Breast epithelium (tissue), 4 donors: ENCODE measurements at places on chromosomes 4 and X. TPM values are rescaled to one million over a fixed set of nuclear protein-coding genes. Genes with fewer than 3 reads are reported as not detected.
A peak's percentile ranks its signal among the peaks of the same experiment; 100 is the strongest.

DNA sequence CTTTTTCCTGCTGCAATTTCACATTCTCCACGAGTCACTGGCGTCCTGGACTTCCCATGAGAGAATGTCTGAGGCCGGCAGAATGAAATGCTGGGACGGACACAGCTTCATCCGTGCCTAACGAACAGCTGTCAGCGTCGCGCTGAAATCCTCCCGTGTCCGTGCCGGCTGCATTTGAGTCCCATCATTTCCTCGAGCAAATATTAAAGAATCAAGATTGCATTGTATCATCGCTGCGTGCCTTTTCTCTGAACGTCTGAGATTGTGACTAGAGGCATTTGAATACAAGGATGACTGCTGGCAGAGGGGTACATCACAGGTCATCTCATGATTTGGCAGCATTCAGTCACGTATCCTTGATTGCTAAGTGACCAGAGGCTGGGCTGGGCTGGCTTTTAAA lies 279.9 kb downstream of the ASMT start:
- no peak for DNase-seq

DNA sequence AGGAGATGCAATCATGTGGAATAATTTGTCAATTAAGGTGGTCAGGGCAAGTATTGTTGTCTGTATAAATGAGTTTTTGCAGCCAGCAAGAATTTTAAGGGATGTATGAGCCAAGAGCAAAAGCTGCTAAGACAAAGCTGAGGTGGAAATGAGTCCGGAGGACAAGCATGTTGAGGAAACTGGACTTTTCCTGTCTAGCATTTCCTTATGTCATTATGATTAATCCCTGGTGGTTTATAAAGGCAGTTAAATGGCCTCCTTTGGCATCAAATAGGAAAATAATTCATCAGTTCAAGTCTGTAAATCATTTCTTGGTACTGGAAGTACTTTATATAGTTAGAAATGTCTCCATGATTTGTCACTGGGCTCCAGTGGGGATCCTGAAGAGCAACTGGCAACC lies 61.6 kb upstream of the TEX13A start:
- DNase-seq: no peak

- DNase-seq: no peak
These were observed 408.8 kb upstream of the F9 start for GRCh38 chrX:139121616-139122286.

- no peak for DNase-seq
These were observed 65.7 kb downstream of the GATB start for GRCh38 chr4:151694961-151695720.

- no peak for DNase-seq
These were observed 137.9 kb upstream of the S100G start for GRCh38 chrX:16511796-16512776.

DNA sequence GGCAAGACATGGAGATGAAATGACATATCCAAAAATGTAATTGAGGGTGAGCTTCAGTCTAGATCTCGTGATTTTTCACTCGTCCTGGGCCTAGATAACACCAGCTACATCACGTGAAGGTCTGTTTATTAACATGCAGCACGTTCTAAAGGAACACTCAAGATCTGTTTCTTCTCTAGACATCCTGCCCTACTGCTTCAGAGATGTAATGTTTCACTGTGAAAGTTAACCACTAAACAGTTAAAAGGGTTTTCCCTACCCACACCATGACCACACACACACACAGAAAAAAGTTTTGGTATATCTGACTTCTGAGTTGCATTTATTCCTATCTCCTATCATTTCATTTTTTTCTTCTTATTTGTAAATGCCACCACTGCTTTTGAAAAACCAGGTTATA lies 52.3 kb upstream of the SMIM31 start:
- no peak for DNase-seq

GRCh38 chr4:105828074-105828473 lies 67.2 kb upstream of the NPNT start:
- no peak for DNase-seq

DNA sequence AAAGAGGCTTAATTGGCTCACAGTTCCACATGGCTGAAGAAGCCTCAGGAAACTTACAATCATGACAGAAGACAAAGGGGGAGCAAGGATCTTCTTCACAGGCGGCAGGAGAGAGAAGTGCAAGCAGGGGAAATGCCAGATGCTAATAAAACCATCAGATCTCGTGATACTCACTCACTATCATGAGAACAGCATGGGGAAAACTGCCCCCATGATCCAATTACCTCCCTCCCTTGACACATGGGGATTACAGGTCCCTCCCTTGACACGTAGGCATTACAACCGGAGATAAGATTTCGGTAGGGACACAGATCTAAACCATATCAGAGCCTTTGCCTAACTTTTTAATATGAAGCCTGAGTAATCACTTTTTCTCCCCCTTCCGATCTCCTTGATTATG lies 43.7 kb upstream of the MAPK10 start:
- DNase-seq: no peak

- DNase-seq: no peak
These were observed 163.6 kb downstream of the ZNF674 start for GRCh38 chrX:46381630-46382029.

- no peak for DNase-seq
These were observed 69.4 kb upstream of the ZNF518B start for GRCh38 chr4:10526429-10527222.

- no peak for DNase-seq
These were observed 109.9 kb upstream of the LIMCH1 start for GRCh38 chr4:41427931-41428600.

DNA sequence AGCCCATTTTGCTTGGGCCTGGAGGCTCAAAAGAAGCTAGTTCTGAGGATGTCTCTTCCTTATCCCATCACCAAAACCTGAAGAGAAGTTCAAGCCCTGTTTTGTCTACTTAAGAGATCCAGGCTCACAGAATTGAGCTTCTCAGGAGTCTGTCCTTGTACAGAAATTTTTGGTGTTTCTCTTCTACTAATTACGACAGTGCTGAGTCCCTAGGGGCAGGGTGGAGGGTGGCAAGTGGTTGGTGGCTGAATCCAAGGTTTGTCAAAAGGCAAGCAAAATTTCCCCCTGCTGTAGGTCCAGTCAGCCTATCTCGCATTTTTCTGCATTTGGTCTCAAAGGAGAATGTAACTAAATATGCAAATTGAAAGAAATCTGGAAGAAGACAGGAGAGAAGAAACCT lies 377.9 kb downstream of the SMARCA1 start:
- DNase-seq: no peak

GRCh38 chr4:74317616-74318246 lies 9.5 kb downstream of the EPGN start:
- no peak for DNase-seq

CDK16 gene
- 65.9 TPM for total RNA-seq

FHIP1A gene
- 0.32 TPM for total RNA-seq

L1CAM gene
- 0.29 TPM for total RNA-seq

GRCh38 chrX:139647597-139647996 lies 60.4 kb downstream of the MCF2 start:
- DNase-seq: no peak

GRCh38 chrX:22526339-22526738 lies 253.6 kb downstream of the CBLL2 start:
- no peak for DNase-seq

- DNase-seq: no peak
These were observed 246.9 kb upstream of the GPC4 start for GRCh38 chrX:133661962-133662839.

DNA sequence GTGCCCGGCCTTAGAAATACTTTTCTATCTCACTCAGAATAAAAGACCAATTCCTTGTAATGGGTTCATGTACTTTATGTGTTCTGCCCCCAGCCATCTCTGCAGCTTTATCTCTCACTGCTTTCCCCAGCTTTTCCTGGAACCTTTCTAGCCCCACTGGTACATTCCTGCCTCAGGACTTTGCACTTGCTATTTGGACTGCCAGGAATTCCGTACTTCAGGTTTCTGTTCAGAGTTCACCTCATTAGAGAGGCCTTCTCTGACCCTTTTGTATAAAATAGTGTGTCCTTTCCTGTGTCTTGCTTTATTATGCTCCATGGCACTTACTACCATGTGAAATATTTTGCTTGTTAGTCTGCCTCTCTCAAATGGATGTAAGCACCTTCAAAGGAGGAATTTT lies 112.5 kb downstream of the PDLIM5 start:
- DNase-seq: no peak

MAGED4B gene
- total RNA-seq: 3.9 TPM

IDUA gene
- 16.3 TPM for total RNA-seq

SHROOM2 gene
- 4.5 TPM for total RNA-seq

DNA sequence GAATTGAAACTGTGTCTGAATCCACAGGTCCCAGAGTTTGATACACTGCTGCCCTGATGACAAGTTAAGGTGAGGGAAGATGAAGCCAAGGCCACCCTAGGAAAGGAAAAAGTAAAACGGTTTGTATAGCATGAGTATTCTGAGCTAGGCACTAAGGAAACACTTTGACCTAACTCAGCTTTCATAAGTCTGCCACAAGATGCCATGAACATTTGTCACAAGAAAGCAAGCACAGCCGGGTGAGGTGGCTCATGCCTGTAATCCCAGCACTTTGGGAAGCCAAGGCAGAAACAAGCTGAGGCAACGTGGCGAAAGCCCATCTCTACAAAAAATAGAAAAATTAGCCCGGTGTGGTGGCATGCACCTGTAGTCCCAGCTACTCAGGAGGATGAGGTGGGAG lies 34.2 kb downstream of the ELOVL6 start:
- no peak for DNase-seq

RBMXL3 gene
- total RNA-seq: not detected

DNA sequence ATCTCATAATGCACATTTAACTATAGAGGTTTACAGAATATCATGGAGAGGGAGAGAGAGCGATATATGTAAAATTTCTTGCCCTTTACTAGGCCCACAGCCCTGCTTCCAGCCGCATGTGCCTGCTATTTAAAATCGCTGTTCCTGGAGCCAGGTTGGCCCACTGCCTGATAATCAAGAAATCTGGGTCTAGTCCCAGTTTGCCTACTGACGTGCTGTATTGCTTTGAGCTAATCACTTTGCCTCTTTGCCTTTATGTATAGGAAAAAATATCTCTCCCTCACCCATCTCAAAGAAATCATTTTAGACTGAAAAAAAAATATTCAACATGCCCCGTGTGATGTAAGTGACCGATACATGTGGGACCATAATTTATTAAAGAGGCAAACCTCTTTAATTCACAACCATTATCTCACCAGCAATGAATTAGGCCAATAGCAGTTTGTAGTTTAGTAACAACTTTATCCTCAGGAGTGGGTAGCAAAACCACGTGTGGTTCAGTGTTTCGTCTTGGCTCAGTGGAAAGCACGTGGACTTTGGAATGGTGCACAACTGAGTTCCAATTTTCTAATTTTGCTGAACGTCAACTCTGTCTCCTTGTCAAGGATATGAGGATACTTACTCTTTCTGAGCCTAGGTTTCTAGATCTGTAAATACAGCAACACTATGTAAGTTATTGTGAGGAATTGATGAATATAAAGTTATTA lies 62.6 kb downstream of the GRXCR1 start:
- no peak for DNase-seq

DNA sequence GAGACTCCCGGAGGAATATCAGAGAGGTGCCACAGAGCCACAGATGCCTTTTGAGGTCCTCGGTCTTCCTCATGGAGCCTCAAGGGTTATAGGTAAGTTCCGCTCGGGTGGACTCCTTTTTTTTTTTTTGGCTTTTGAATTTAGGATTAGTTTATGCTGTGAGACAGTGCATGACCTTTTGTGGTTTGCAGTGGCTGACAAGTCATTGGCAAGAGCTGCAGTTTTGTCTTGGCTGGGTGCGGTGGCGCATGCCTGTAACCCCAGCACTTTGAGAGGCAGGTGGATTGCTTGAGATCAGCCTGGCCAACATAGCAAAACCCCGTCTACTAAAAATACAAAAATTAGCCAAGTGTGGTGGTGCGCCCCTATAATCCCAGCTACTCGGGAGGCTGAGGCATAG lies 4.5 kb upstream of the GRSF1 start:
- no peak for DNase-seq

DNA sequence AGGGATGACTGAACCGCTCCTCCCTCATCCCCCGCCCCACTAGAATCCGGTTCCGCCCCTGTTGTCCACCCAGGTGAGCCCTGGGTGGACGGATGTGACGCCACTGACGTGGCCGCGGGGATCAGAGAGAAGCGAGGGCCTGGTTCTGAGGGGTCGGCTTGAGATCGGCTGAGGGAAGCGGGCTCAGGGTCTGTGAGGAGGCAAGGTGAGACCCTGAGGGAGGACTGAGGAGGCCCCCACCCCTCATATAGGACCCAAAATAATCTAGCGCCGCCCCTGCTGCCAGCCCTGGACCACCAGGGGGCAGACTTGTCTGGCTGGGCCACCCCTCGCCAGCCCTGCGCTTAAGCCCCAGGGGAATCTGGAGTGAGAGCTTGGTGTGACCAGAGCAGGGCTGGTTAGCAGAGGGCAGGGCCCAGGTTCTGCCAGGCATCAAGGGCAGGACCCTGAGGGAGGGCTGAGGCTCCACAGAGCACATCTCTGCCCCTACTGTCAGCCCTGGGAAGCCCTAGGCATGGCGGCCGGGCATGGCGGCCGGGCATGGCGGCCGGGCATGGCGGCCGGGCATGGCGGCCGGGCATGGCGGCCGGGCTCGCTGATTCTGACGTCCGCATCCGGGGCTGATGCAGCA lies at the start of gene MAGEA8:
MAGEA8 (plus strand) TSS at position 103 of the 631 bp plus-strand sequence. CDS start 3,090 bp downstream, outside the sequence.
- DNase-seq: no peak

- no peak for DNase-seq
These were observed 7.2 kb upstream of the IDS start for GRCh38 chrX:149512225-149512885.

GABRQ gene
- total RNA-seq: not detected

DNA sequence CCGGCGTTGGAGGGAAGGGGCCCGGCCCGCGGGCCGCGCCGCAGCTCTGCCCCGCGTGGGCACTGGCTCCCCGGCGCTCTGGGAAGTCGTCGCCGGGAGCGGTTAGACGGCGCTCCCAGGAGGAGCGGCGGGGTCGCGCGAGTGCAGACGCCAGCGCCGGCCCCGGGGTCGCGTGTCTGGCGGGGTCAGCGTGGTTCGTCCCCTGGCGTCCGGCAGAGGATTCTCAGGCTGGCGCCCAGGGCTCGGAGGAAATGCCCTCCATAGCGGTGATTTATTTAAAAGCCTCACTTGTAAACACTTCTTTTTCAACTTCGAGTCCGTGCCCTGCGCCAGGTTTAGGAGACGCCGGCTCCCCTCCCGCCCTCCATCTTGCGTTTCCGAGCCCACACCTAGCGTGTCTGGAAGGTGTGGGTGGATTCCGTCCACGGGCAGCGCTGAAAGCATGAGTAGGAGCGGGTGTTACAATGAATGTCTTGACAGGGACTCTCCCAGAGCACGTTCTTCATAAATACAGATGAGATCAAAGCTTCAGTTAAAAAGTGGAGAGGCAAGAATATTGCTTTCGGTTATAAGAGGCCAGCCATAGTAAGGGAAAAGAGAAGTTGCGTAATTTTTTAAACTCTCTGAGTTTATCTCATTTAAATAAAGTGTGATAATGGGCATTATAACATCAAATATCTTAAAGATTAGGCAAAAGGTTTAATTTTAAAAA lies 692 bp downstream of the FAM241A start:
- peak; percentile 55 for DNase-seq

GRCh38 chr4:152468408-152468807 lies 67.5 kb downstream of the FBXW7 start:
- no peak for DNase-seq

SATL1 gene
- total RNA-seq: not detected

GRCh38 chr4:99084595-99084994 lies 4.0 kb downstream of the ADH5 start:
- no peak for DNase-seq
